T-helper 1 cell (primary cell): ENCODE measurements at places on chromosomes 2 and 18.

DNA sequence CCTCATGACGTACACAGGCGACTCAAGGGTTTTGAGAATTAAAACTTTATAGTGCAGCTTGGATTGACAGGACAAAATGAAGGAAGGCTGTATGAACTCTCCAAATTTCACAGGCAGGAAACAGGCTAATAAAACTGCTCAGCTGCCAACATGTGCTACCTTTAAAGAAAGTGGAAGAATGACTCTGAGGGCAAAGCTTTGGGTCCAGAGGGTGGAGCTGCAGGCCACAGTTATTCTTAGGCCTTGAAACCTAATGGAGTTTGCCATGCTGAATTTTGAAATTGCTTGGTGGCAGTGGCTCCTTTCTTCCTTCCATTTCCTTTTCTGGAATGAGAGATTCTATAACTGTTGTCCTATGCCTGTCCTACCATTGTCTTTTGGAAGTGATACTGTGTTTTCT, 34.8 kb downstream of the HAT1 start:
- no peak for DNase-seq

GRCh38 chr18:21803495-21803894, 62.9 kb downstream of the MIB1 start:
- no peak for DNase-seq

GRCh38 chr18:31661965-31662364, 22.4 kb downstream of the B4GALT6 start:
- no peak for DNase-seq

- DNase-seq, result no peak
Measured at GRCh38 chr2:61898810-61899209, 6.7 kb upstream of the COMMD1 start.

DNA sequence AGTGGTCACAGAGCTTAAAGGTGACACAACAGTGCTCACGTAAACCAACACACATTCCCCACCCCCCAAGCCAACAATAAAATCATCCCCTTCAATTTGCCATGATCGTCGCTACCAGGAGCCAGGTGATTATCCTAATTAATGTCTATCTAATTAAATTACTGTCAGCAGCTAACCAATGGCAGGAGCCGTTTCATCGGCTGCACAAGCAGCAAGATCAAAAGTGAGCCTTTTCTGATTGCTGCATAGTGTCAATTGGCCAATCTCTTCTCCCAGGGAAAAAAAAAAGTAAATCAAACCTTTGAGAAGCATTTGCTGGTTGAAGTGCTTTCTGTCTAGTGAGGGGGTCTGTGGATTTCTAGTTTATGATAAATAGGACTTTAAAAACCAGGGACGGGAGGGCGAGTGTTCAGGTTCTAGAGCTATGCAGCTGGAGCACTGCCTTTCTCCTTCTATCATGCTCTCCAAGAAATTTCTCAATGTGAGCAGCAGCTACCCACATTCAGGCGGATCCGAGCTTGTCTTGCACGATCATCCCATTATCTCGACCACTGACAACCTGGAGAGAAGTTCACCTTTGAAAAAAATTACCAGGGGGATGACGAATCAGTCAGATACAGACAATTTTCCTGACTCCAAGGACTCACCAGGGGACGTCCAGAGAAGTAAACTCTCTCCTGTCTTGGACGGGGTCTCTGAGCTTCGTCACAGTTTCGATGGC, at the start of gene TBR1:
TSS of gene TBR1 (plus strand) at position 311 of the 721 bp plus-strand sequence. CDS start at position 425, 114 bp downstream.
- DNase-seq, result no peak

DNA sequence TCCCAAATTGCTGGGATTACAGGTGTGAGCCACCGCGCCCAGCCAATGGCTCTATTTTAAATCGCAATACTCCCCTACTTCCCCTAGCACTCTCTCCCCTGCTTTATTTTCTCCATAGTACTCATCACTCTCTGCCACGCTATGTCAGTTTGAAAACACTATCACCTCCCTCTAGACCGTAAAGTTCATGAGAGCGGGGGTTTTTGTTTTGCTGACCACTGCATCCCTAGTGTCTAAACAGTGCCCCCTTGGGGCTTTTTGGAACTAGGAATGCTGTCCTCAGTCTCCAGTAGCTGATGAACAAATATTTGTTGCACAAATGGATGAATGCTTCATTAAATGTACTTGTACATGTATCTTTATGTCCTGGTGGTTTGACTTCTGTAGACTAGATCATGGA, 44.1 kb downstream of the ATOH8 start:
- no peak for DNase-seq

- no peak for DNase-seq
Measured at GRCh38 chr2:42872721-42873120, 80.3 kb upstream of the HAAO start.

- no peak for DNase-seq
Measured at GRCh38 chr2:201964631-201965206, 68.9 kb upstream of the FZD7 start.

DNA sequence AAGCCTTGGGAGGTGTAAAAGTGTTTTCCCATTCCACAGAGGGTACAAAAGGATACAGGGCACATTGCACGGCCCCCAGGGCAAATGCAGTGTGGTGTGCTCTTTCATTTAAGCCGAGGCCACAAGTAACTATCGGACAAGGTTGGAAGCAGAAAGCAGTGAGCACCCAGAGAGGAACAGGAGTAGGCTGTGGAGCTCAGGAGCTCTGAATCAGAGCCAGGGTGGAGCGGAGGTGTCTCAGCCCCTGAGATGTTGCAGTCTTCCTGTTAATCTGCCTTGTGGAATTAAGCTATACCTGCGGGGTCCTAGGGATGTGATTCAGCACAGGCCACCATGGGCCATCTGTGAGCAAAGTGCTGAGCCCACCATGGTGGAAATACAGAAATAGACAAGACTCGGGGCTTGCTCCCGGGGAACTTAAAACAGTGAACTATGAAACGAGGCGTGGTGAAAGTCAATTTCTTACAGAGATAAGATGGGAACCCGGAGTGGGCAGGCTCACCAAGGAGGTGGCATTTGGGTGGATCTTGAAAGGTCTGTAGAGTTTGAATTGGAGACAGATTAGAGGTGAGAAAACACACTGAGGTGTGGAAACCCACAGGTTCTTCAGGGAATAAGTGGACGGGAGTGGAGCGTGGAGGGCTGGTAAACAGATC, 44.0 kb downstream of the ASAP2 start:
- DNase-seq, result no peak

GRCh38 chr2:10564876-10565445, 116.8 kb upstream of the ODC1 start:
- no peak for DNase-seq

DNA sequence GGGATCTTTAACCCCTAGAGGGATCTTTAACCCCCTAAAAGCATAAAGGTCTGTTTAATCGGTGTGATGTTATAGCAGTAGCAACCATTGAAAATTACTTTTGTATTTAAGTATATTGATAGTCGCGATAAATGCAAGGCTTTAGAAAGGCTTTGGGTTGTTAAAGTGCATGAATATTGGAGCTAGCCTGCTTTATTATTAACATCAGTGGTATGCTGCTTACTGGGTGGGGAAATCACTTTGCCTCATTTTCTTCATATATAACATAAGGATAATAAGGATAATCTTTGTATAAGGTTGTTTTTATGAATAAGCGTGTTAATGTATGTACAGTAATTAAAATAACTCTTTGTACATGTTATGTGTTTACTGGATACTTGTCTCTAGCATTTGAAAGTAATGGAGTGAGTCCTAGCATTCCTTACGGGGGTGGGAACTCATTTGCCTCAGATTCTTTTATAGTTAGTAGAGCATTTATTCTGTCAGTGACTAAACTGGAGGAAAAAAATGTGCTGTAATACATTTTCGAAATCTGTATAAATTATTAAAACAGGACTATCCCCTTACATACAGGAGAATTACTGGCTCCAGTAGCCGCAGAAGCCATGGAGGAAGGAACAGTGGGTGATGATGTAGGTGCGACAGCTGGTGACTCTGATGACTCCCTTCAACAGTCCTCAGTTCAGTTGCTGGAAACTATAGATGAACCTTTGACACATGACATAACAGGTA, 122.2 kb downstream of the BIRC6 start:
- DNase-seq, result no peak

- DNase-seq, result no peak
Measured at GRCh38 chr2:190443778-190444481, 35.8 kb downstream of the MFSD6 start.

- DNase-seq, result no peak
Measured at GRCh38 chr2:167771628-167772027, 475.8 kb downstream of the STK39 start.

- no peak for DNase-seq
Measured at GRCh38 chr18:58453913-58454317, 175.0 kb downstream of the ALPK2 start.

GRCh38 chr2:8490166-8490721, 191.6 kb upstream of the ID2 start:
- no peak for DNase-seq

- no peak for DNase-seq
Measured at GRCh38 chr2:237222178-237222577, 136.5 kb downstream of the COPS8 start.

DNA sequence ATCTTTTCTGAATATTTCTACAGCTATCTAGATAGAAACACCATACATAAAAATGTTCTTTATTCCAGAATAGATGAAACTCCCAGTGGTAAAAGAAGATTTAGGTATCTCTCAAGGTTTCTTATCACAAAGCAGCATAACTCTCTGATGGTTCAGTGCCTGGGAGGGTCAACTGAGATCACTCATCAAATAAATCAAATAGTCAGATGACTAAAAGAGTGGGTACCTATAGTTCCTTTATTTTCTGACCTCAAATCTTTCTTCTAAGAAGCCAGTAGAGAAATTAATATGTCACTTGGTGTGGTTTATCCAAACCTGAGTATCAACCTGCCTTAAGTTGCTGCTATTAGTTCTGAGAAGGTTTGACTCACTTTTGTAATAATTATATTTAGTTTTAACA, 120.9 kb downstream of the TMEFF2 start:
- DNase-seq, result no peak

GRCh38 chr2:240192661-240193060, 52.2 kb upstream of the OTOS start:
- no peak for DNase-seq

- DNase-seq, result no peak
Measured at GRCh38 chr2:96842600-96842999, 1.2 kb downstream of the ANKRD23 start.

GRCh38 chr2:114461116-114461515, 18.7 kb downstream of the DPP10 start:
- DNase-seq, result no peak

- DNase-seq, result no peak
Measured at GRCh38 chr2:135913727-135914365, 37.6 kb upstream of the MCM6 start.

DNA sequence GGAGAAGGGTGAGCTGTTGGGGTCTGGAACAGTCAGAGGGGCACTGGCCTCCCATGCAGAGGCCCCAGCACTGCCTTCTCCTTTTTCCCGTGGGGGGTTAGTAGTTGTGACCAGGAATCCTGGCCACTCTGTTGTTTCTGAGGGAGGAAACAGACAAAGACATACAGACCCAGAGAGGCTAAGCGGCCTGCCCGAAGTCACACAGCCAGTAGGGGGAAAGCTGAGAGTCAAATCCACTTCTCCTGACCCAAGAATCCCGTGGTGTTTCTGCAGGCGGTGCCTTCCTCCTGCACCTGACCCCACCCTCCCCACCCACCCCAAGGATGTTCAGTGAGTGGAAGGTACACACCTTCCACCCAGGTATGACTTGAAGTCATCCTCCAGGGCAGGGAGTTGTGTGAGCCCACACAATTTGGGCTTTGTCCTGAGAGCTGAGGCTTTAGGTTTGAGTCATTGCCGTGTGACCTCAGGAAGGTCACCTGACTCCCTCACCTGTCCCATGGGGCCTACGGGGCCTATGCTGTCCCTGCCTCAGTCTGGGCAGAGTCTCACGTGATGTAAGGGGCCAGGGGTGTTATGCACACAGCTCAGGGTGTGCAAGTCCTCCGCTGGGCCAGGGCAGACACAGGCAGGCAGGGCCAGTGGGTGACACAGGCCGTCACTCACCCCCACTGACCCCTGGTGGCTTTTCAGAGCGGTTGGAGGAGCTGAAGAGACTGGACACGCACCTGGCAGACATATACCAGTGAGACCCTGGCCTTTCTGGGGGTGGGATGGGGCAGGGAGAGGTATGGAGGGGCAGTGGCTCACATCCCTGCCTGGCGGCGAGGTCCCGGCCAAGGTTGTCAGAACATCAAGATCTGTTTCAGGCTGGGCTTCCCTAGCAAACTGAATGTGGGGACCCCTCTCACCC, 5.0 kb downstream of the NT5DC4 start:
- DNase-seq, result no peak

GRCh38 chr2:176082824-176083751, 674 bp downstream of the EVX2 start:
- DNase-seq, result no peak

GRCh38 chr18:50578030-50578429, 18.1 kb downstream of the MAPK4 start:
- no peak for DNase-seq

DNA sequence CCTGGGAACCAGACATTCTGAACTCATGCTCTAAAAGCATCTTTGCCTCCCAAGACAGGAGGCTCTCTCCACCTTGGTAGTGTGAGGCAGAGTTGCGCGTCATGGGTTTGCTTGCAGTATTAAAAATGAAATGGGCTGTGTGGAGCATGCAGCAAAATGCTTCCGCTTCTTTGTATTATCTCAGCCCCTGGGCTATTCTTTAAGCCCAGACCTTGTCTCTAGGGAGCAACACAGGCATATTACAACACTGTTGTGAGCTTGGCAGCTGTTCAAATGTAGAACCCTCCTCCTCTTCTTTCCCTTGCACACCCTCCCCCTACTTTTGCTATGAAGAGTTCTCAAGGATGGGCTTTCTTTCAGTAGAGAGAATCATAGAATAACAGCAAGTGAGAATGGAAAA, 185.1 kb upstream of the LHCGR start:
- DNase-seq, result no peak

- no peak for DNase-seq
Measured at GRCh38 chr2:42350434-42351063, 10.5 kb downstream of the COX7A2L start.

DNA sequence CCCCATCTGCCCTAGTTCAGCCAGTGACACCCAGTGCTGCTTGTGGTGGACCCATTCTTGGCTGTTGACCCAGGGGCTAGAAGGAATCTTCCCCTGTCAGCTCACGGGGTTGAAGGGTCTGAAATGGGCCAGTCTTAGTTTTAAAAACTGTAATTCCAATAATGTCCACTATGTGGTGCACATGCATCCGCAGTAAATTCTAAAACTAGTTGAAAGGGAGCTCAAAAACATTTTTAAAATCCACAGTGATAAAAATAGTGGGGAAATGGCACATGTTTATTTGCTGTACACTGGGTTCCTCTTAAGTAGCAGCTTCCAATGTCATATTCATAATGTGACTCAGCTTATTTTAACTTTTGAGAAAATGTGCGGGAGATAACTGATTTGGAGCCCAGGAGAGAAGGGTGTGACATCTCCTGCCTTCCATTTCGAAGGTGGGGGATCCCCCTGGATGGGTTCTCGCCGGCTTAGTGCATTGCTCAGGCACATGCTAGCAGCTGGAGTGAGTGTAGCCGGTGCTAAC, 32.8 kb downstream of the GRHL1 start:
- DNase-seq, result no peak

DNA sequence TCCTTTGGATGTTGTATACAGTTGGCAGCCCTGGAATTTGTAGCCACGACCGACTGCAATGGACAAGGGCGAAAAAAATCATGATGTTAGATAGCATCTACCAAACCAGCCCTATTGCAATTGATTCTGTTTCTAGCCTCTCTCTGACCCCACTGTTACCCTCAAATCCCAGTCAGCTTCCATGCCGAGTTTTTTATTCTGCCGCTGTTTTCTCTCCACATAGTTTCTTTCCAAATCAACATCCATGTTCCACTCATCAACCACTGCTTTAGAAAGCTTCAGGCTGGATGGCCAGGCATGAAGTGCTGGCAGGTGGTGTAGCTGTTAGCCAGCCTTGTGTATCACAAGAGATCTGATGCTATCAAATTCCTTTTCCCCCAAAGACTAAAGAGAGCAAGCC, 272.8 kb downstream of the FIGN start:
- no peak for DNase-seq
